ENCODE measurements at places on chromosomes 5 and 9.

DNA sequence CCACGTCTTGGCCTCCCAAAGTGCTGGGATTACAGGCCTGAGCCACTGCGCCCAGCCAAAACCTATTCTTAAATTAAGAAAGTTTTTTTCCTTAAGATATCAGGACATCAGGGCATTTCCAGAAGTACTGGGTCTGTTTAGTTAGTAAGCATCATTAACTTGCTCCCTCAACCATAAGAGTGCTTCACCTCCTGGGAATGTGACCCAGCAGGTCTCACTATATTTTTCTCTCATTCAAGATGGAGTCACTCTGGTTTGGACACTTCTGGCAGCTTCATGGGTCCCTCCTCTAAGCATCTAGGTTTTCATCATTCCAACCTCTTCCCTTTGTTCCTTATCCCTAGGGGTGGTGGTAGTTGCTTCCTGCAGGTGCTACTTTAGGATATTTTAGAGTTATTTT is 10.3 kb upstream of the BRD3OS start:
- no peak for DNase-seq

DNA sequence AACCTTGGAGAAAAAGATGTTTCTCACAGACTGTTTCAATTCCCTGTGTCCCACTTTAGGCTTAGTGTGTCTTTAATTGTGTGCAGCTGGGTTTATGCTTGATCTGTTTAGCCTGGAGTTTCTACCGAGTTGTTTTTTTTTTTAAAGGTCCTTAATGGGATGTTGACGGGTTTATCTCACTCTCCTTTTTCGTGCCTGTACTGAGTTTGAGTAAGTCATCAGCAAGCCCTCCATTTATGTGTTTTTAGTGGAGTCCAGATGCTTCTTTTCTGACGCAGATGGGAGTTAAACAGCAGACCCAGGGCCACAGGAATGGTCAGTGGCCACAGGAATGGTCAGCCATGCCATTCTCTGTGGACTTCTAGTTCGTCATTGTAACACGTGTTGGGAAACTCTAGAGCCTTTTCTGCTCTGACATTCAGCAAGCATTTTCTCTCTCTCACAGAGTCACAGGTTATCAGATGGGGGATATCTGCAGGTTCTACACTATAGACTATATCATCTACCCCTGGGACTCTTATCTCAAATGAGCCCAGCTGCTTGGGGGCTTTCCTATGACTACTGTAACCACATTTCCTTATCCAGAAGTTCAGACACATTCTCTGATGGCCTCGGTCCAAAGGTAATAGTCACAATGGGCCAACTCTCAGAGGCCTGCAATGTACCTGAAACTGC is 190.5 kb downstream of the TTLL11 start:
- DNase-seq, result peak; percentile 97

GRCh38 chr5:56494300-56494731 is 261.2 kb upstream of the ANKRD55 start:
- no peak for DNase-seq

DNA sequence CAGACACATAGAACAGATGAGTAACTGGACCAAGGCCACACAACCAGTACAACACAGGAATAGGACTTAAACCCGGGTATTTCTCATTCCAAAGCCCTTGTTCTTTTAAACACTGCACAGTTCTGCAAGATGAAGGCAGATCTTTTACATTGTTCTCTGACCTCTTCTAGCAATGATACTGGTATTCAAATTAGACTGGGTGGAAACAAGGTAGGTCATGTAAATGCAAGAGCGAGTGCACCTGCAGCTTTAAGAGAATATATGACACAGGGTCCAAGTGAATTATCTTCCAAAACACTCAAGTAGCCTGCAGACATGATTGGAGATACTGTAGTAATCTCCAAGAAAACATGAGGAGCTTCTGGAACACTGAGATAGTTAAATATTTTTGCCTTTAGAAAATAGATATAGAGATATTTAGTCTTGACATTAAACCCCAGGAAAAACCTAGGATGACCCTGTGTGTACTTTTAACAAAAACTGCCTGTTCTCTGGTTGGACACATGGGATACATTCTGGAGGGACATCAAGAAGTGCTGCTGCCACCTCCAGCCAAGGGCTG is 130.6 kb upstream of the EPB41L4A start:
- DNase-seq, result no peak

- DNase-seq, result no peak
Measured at GRCh38 chr9:92608909-92609445, 61.0 kb downstream of the IPPK start.

GRCh38 chr9:19481121-19481870 is 72.5 kb downstream of the ACER2 start:
- DNase-seq, result no peak
